Activated CD4-positive, alpha-beta T cell treated with anti-CD3 and anti-CD28 coated beads, Interleukin-2, amount 10 ng/mL, durations not matched to agents 7 days and 5 days (primary cell): ENCODE measurements at places on chromosomes 2 and 18.
A peak's percentile ranks its signal among the peaks of the same experiment; 100 is the strongest.

DNA sequence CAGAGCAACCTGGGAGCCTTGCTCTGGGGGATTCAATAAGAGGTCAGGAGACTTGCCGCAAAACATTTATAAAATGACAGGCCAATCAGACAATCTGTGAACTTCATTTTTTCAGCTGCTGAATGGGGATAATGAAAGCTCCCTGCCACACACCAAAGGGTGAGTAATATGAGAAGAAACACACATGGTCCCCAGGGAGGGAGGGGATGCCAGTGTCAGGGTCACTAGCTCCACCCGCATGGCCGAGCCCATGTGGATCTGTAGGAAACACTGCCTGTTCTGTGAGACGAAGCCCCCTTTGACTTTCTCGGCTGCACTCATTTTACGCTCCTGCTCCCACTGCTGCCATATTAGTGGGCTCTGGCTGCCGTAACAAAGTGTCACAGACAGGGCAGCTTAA, 521.0 kb upstream of the RAB6C start:
- H3K36me3 ChIP-seq = no peaks in the 10 kb centered on the region
- DNase-seq = no peak

GRCh38 chr2:195838002-195838401, 181.0 kb downstream of the SLC39A10 start:
- no peak overlapping the region for H3K27ac ChIP-seq
- no peaks in the 10 kb centered on the region for H3K36me3 ChIP-seq
- DNase-seq = no peak
- H3K27me3 ChIP-seq = peaks cover 13% of the 10 kb centered on the region
- peaks cover 5% of the 10 kb centered on the region for H3K4me1 ChIP-seq
- H3K4me3 ChIP-seq = no peak overlapping the region

- peaks cover 2% of the 10 kb centered on the region for H3K36me3 ChIP-seq
- DNase-seq = no peak
- H3K27ac ChIP-seq = no peak overlapping the region
- H3K27me3 ChIP-seq = no peaks in the 10 kb centered on the region
Observed at GRCh38 chr18:9918016-9918680, 4.3 kb downstream of the VAPA start.

GRCh38 chr18:3851159-3851558, 401.2 kb downstream of the TGIF1 start:
- H3K4me3 ChIP-seq = no peak overlapping the region
- no peak for DNase-seq
- peaks cover 2% of the 10 kb centered on the region for H3K27me3 ChIP-seq
- no peaks in the 10 kb centered on the region for H3K36me3 ChIP-seq
- no peaks in the 10 kb centered on the region for H3K4me1 ChIP-seq

DNA sequence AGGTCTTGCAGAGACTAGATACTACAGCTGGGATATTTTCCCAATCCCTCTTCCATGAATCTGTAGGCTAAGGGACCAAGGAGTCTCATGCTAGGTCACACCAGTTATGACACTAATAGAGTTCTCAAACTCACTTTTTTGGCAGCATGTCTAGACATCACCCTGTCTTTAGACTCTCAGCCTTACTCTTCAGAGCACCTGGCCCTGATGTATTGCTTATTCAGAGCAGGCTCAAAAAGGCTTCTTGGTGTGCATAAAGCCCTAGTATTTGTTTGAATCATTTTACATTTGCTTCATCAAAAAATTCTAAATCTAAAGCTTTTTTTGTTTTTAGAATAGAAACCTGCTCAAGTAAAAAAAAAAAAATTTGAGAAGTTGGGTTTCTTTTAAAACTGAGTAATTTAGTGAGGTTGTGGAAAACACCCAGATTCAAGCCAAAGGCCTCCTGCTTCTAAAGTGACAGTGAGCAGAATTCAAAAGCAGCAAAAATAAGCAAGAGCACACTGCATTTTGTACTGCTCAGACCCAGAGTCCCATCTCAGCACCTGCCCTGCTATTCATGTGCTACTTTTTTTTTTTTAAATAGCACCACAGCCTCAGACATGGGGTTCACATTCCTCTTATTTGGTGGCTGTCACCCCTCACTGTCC, 18.0 kb upstream of the DNAH6 start:
- H3K27ac ChIP-seq = no peak overlapping the region
- H3K27me3 ChIP-seq = no peaks in the 10 kb centered on the region
- no peak for DNase-seq

- no peak overlapping the region for H3K4me3 ChIP-seq
- H3K36me3 ChIP-seq = no peaks in the 10 kb centered on the region
- peaks cover 5% of the 10 kb centered on the region for H3K27me3 ChIP-seq
- H3K27ac ChIP-seq = no peak overlapping the region
- no peaks in the 10 kb centered on the region for H3K4me1 ChIP-seq
Observed at GRCh38 chr2:88250404-88250803, 80.3 kb downstream of the THNSL2 start.

- no peaks in the 10 kb centered on the region for H3K36me3 ChIP-seq
- no peaks in the 10 kb centered on the region for H3K4me1 ChIP-seq
- DNase-seq = no peak
- H3K27me3 ChIP-seq = peaks cover 5% of the 10 kb centered on the region
Observed at GRCh38 chr2:11408959-11409571, 56.9 kb downstream of the E2F6 start.

DNA sequence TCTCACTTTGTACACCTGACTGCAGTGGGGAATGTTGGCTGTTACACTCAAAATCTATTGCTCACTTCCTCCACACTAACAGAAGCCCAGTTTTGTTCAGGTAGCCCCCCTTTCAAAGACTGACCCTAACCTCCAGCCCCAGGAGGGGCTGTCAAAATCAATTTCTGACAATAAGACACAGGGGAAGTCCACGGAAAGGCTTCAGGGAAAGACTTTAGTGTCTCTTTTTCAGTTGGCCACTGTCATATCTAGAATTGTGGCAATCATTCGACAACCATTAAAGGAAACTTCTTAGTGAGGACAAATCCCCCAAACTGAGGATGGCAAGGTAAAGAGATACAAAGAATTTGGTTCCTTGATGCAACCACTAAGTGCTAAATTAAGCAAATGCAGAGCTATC, 59.0 kb downstream of the BARD1 start:
- DNase-seq = no peak
- H3K4me3 ChIP-seq = no peak overlapping the region
- H3K27ac ChIP-seq = no peak overlapping the region
- no peaks in the 10 kb centered on the region for H3K27me3 ChIP-seq

- H3K27me3 ChIP-seq = no peaks in the 10 kb centered on the region
- H3K4me3 ChIP-seq = no peak overlapping the region
- H3K4me1 ChIP-seq = no peaks in the 10 kb centered on the region
- DNase-seq = no peak
- H3K36me3 ChIP-seq = no peaks in the 10 kb centered on the region
- no peak overlapping the region for H3K27ac ChIP-seq
Observed at GRCh38 chr2:16037808-16038457, 97.6 kb downstream of the MYCN start.

GRCh38 chr18:27004056-27004829, 138.7 kb upstream of the AQP4 start:
- DNase-seq = no peak
- no peak overlapping the region for H3K4me3 ChIP-seq
- no peaks in the 10 kb centered on the region for H3K36me3 ChIP-seq

- H3K27ac ChIP-seq = no peak overlapping the region
- H3K27me3 ChIP-seq = peaks cover 11% of the 10 kb centered on the region
- no peak for DNase-seq
Observed at GRCh38 chr2:72834596-72834995, 8.8 kb upstream of the EXOC6B start.

- no peaks in the 10 kb centered on the region for H3K4me1 ChIP-seq
- no peak overlapping the region for H3K27ac ChIP-seq
- no peak for DNase-seq
- H3K4me3 ChIP-seq = no peak overlapping the region
- peaks cover 2% of the 10 kb centered on the region for H3K27me3 ChIP-seq
- H3K36me3 ChIP-seq = no peaks in the 10 kb centered on the region
Observed at GRCh38 chr2:236643480-236643879, 73.9 kb downstream of the ACKR3 start.

DNA sequence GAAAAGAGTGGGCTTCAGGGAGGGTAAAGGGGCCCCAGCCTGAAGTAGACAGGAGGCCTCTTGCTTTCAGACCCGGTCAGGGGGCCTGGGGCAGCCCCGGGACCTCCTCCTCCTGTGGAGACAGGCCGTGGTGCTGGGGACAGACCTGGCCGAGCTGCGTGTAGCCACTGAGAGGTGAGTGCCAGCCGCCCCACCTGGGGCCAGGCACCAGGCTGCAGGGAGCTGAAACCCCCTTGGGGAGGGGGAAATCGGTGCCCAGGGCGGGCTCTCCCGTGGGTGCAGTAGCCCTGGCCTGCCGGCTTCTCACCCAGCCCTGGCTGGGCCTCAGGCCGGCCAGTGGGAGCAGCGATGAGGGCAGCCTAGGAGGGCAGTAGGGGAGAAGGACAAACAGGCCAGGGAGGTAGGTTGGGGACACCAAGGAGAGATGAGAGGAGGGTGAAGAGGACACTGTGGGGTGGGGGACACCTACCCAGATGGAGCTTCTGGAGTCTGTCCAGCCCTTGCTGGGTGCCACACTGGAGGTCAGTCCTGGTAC, 24.0 kb downstream of the CROCC2 start:
- no peak for DNase-seq
- no peak overlapping the region for H3K4me3 ChIP-seq
- no peak overlapping the region for H3K27ac ChIP-seq
- no peaks in the 10 kb centered on the region for H3K27me3 ChIP-seq

DNA sequence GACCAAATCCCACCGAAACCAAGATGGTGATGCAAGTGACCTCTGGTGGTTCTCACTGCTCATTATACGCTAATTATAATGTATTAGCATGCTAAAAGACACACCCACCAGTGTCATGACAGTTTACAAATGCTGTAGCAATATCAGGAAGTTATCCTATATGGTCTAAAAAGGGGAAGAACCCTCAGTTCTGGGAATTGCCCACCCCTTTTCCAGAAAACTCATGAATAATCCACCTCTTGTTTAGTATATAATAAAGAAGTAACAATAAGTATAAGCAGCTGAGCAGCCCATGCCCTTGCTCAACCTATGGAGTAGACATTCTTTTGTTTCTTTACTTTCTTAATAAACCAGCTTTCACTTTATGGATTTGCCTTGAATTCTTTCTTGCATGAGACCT, 31.0 kb upstream of the FMNL2 start:
- no peaks in the 10 kb centered on the region for H3K4me1 ChIP-seq
- no peak overlapping the region for H3K4me3 ChIP-seq
- H3K27me3 ChIP-seq = no peaks in the 10 kb centered on the region
- DNase-seq = no peak

- no peak overlapping the region for H3K27ac ChIP-seq
- peaks cover 30% of the 10 kb centered on the region for H3K4me1 ChIP-seq
- DNase-seq = no peak
- no peaks in the 10 kb centered on the region for H3K27me3 ChIP-seq
- no peak overlapping the region for H3K4me3 ChIP-seq
Observed at GRCh38 chr2:47034973-47035609, 119.5 kb upstream of the MCFD2 start.

DNA sequence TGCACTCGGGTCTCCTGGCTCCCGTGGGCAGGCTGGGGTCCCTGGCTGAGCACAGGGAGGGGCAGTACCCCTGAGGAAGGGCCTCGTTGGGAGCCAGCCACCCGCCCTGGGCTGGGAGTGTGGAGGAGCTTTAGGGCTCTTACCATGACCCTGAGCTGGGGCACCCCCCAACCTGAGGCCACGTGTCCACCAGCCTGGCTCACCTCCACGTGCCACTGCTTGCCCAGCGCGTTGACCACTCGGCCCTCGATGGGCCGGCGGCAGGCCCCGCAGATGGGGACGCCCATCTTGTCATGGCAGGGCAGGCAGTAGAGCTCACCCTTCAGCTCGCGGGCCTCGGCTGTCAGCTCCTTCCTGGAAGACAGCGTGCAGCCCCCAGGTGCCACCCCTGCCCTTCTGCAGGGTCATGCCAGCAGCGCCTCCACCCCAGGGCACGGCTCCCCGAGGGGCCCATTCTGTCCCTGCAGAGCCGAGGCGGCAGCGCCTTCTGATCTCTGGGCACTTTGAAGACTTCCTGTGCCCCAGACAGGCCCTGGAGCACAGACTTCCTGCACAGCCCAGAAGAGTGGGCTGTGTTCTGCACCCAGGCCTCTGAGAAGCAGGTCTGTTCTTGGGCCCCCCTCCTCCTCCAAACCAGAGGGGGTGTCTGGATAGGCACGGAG, 4.0 kb upstream of the GPR17 start:
- peak; percentile 64 for DNase-seq
- peaks cover 49% of the 10 kb centered on the region for H3K4me1 ChIP-seq
- peaks cover 3% of the 10 kb centered on the region for H3K36me3 ChIP-seq
- peak overlapping the region; percentile 72 for H3K4me3 ChIP-seq
- H3K27me3 ChIP-seq = no peaks in the 10 kb centered on the region

DNA sequence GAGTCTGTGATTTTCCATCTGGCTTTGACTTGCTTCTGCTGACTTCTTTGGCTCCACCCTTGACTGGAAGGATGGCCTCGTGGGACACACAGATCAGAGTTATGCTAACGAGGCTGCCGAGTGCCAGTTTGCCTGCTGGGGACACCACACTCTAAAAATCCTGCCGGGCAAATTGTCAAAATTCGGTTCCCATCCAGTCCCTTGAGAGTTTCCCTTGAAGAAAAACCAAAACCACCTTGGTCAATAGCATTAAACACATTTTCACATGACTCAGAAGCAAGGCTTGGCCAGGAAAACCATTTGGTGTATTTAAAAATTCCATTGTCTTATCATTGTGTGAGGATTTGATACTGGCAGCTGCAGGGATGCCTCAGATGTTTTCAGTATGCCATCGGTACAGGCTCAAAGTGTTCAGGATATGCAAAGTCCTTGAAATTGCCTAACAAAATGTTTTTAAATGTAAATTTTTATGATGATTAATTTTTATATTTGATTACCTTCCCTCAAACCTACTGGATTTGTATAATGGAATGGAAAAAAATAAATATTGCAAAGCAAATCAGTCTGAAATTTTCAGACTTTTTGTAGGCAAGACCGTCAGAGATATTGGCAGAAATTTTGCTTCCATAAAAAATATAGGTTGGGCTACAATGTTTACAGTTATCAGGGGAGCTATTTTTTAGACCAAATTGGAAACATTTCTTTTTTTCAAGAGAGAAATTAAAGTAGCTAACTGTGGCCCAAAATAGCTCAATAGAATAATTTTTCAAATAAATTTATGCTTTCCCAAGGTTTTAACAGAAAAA, 41.6 kb downstream of the KCNE4 start:
- DNase-seq = no peak
- no peaks in the 10 kb centered on the region for H3K36me3 ChIP-seq
- no peak overlapping the region for H3K4me3 ChIP-seq
- H3K27ac ChIP-seq = no peak overlapping the region
- H3K4me1 ChIP-seq = no peaks in the 10 kb centered on the region

GRCh38 chr2:235861383-235861782, 306.8 kb downstream of the GBX2 start:
- peaks cover 26% of the 10 kb centered on the region for H3K27me3 ChIP-seq
- DNase-seq = no peak
- H3K4me1 ChIP-seq = no peaks in the 10 kb centered on the region
- H3K27ac ChIP-seq = no peak overlapping the region
- H3K36me3 ChIP-seq = no peaks in the 10 kb centered on the region
